Activated CD4-positive, alpha-beta T cell treated with anti-CD3 and anti-CD28 coated beads, Interleukin-2, Interleukin-6, amounts not matched to agents 100 ng/mL and 50 ng/mL, durations not matched to agents 16 hours and 8 hours (primary cell): ENCODE measurements at places on chromosomes 1 and 21.

DNA sequence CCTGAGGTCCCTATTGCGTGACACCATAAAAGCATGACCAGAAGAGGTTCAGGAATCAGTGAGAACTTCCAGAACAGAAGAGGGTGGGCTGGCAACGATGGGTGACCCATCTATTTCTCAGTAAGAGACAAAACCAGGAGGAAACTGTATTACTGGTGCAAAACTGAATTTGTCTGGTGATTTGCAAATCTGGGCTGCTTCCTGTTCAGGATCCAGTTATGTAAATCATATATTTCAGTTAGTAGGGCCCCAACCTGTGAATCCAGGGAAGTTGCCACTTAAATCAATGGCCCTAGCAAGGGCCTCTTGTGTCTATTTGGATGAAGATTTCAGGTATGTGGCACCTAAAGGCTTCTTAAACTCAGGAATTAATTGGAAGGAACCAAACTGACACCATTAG, 23.1 kb upstream of the SMAP2 start:
- no peak for DNase-seq

GRCh38 chr1:32886828-32887414, 630 bp downstream of the HPCA start:
- DNase-seq = no peak

GRCh38 chr1:117077267-117077666, 17.1 kb downstream of the TTF2 start:
- DNase-seq = peak; percentile 76

GRCh38 chr1:30952098-30952497, 43.5 kb upstream of the SDC3 start:
- no peak for DNase-seq

DNA sequence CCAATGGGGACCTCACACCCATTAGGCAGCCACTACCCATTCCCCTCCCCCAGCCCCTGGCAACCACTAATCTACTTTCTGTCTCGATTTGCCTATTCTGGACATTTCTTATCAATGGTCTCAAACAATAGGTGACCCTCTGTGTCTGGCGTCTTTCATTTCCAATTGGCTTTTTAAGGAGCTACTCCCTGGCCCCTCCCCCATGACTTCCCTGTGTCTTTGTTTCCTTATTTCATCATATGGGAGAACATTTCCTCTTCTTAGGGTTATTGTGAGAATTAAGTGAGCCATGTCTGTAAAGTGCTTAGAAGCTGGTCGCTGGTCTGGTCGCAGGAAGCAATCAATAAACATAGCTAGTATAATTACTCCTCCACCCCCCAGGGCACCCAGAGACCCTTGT, 80.9 kb downstream of the SPSB1 start:
- DNase-seq = no peak

DNA sequence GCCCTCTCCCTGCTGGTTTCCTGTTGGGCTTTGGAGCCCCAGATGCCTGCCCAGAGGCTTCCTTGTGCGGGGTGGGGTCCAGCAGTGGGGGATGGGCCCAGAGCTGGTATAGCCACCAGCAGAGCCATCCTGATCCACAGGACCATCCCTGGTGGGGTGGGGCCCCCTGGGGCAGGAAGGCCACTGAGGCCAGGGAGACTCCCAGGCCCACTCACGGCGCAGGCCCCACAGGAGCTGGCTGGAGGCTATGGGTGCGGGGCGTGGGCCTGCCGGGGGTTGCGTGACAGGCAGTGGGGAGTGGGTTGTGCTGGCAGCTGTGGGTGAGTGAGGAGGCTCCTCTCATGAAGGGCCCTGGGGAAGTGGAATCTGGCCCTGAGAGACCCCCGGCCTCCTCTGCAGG, 5.7 kb downstream of the LRRC3 start:
- DNase-seq = no peak

GRCh38 chr1:183517401-183517800, 45.1 kb downstream of the SMG7 start:
- no peak for DNase-seq

- peak; percentile 37 for DNase-seq
These were observed 41.8 kb upstream of the CAMTA1 start for GRCh38 chr1:6743189-6744101.

- no peak for DNase-seq
These were observed 396.8 kb upstream of the PRMT6 start for GRCh38 chr1:106659490-106660244.

DNA sequence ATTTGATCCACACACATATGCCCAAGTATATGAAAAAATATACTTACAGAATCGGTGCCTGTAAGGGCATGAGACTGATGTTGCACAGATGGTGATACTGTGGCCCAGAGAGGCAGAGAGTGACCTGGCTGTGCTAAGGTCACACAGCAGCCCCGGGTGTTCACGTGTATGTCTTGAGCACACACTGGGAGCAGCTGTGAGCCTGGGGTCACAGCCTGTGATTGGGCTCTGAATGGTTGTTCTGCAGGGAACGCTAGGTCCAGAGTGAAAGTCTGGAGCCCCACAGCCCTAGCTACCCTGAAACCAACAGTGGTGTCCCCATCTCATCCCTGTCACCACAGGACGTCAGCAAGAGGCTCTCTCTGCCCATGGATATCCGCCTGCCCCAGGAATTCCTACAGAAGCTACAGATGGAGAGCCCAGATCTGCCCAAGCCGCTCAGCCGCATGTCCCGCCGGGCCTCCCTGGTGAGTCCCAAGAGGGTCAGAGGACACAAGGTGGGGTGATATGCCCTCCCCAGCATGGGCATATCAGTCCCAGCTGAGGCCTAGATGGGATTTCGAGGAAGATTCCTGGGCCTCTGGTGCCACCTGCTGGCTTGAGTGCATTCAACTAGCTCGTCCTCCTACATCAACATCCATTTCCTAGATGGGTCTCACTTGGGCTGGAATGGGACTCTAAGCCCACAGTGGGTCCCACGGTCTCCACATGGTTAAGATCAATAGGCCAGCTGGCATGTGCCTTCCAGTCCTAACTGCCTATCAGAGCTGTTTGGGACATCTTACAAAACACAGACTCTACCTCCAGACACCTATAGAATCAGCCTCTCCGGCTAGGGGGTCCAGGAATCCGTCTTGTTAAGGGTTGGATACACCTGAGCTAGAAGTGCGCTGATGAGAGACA, 19.7 kb downstream of the CDK18 start:
- peak; percentile 75 for DNase-seq

GRCh38 chr1:109814223-109814622, 50.5 kb upstream of the EPS8L3 start:
- no peak for DNase-seq

GRCh38 chr1:208047975-208048374, 137.1 kb upstream of the CD34 start:
- DNase-seq = no peak

- no peak for DNase-seq
These were observed 1.5 kb downstream of the PDZK1 start for GRCh38 chr1:145705622-145706021.

GRCh38 chr1:96747565-96747964, 26.0 kb downstream of the PTBP2 start:
- no peak for DNase-seq

- DNase-seq = no peak
These were observed 468.4 kb upstream of the C1orf87 start for GRCh38 chr1:60541831-60542532.

- no peak for DNase-seq
These were observed 440.3 kb upstream of the B3GALT2 start for GRCh38 chr1:193626695-193627094.

- DNase-seq = no peak
These were observed 35.2 kb upstream of the RCSD1 start for GRCh38 chr1:167594822-167595221.

GRCh38 chr1:91650764-91651163, 150.1 kb downstream of the CDC7 start:
- DNase-seq = no peak

- peak; percentile 43 for DNase-seq
These were observed 623 bp downstream of the CAPN2 start for GRCh38 chr1:223712850-223713474.

GRCh38 chr21:24023402-24023801, 1583.9 kb downstream of the MRPL39 start:
- no peak for DNase-seq

DNA sequence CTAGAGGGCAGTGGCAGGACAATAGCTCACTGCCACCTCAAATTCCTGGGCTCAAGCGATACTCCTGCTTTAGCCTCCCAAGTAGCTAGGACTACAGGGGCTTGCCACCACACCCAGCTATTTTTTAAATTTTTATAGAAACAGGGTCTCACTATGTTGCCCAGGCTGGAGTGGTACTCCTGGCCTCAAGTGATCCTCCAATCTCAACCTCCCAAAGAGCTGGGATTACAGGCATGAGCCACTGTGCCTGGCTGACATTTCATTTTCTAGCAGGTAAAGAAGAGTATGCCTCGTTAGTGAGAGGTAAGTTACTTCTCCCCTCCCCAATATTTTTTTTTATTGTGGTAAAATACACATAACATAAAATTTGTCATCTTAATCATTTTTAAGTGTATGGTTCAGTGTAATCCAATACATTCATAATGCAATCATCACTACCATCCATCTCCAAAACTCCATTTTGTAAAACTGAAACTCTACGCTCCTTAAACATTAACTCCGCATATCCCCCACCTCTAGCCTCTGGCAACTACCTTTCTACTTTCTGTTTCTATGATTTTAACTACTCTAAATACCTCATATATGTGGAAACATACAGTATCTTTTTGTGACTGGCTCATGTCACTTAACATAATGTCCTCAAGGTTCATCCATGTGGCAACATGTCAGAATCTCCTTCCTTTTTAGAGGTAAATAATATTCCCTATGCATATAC, 22.4 kb downstream of the ZZZ3 start:
- DNase-seq = no peak

GRCh38 chr1:40050863-40051262, 10.3 kb downstream of the CAP1 start:
- no peak for DNase-seq

DNA sequence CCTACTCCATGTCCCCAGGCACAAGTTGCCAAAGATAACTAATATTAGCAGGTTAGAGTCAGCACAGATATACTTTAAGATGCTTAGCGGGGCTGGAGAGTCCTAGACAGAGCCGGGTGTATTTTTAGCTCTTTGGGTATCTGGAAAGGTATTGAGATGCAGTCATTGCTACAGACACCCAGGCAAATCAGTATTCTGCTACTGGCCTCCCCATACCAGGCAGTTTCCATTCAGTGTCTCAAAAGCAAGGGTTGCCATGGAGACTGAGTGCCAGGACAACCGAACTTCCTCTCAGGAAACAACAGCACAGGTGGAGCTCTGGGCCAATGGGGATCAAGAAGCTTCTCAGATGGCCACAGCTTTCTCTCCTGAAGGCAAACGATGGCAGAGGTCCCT, 45.3 kb downstream of the KCNC4 start:
- DNase-seq = no peak

DNA sequence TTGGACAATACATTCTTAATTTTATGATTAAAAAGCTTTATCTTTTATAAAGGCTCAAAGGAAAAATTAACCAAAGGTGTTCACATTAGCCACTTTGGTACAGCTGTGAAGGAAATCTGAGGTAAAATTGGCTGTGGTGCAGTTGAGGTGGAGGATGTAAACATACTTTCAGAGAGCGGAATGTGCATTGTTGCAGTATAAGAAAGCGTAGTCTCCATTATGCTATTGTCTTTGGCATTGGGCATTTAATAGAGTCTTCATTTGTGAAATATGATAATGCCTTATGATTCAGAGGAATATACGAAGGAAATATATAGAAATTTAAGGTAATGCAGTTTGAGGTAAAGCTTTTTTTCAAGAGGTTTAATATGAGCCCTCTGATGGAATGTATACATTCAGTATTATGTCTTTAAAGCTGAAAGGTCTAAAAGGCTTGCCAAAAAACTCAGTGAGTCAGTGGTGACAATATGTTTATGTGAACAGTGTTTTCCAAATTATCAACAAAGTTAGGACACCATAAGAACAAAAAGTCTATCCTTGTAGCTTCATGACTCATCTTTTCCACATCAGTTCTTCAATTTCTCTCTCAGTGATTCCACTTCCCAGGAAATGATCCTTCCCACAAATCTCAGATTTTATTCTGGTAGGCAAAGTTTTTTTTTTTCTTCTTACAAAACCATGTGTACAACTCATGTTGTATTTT, 26.9 kb upstream of the DDR2 start:
- DNase-seq = no peak

DNA sequence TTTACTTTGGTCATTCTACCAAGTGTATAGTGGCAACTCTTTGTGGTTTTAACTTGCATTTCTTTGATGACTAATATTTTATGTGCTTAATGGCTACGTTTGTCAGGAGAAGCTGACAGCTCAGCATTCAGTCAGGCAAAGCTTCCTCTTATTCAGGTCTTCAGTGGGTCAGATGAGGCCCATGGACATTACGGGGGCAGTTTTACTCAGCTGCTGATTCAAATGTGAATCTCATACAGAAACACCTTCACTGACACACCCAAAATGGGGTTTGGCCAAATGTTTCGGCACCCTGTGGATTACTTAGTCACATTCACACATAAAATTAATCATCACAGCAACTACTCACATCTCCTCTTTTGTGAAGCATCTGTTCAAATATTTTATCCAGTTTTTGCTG, 104.9 kb upstream of the PLD5 start:
- no peak for DNase-seq

- no peak for DNase-seq
These were observed 424 bp upstream of the NECAP2 start for GRCh38 chr1:16440131-16440469.

DNA sequence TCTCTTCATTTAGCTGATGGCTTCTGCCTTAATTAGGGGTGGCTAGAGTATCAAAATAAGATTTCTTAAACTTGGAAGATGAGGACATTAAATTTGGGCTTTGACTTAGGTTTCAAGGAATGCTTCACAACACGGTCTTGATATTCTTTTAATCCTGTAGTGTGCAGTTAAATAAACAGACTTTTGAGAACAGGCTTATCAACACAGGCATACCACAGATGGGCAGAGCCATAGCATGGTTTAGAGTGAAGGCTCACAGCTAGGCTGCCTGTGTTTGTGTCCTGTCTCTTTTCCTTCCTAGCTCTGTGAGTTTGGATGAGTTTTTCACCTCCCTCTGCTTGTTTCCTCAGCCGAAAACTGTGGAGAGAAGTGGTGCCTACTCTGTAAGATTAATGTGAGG, 102.3 kb upstream of the IPO9 start:
- no peak for DNase-seq

DNA sequence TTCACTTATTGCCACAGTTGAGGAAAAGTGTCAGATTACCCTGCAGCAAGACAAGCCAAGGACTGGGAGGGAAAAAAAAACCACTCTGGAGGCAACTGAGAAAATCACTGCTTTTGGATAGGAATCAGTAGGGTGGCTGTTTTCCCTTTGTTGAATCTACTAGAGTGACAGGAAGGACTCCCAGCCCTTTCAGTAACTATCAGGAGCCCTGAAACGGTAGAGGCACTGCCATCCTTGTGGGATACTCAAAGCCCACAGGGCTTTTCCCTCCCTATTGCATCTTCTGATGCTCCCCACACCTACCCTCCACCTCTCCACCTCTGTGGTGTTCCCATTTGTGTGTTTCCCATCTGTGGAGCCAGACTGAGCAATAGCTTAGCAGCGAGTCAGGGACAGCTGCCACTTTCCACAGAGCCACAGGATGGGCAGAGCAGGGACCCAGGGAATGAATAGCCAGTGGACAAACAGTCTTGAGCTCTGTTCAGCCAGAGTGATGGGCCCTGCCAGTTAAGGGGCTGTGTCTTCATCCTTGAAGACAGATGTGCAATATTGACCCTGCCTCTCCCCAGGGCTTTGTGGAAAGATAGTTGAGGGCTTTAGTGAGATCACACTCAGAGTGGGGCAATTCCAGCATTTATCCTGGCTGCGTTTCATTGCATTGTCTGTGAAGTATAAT, 13.9 kb downstream of the UBIAD1 start:
- no peak for DNase-seq
